ENCODE measurements at places on chromosomes 4 and X.

- no peak for DNase-seq
These were observed 49.7 kb downstream of the TMPRSS11F start for GRCh38 chr4:68079928-68080327.

- DNase-seq: no peak
These were observed 321.9 kb upstream of the PRPS2 start for GRCh38 chrX:12469296-12469695.

DNA sequence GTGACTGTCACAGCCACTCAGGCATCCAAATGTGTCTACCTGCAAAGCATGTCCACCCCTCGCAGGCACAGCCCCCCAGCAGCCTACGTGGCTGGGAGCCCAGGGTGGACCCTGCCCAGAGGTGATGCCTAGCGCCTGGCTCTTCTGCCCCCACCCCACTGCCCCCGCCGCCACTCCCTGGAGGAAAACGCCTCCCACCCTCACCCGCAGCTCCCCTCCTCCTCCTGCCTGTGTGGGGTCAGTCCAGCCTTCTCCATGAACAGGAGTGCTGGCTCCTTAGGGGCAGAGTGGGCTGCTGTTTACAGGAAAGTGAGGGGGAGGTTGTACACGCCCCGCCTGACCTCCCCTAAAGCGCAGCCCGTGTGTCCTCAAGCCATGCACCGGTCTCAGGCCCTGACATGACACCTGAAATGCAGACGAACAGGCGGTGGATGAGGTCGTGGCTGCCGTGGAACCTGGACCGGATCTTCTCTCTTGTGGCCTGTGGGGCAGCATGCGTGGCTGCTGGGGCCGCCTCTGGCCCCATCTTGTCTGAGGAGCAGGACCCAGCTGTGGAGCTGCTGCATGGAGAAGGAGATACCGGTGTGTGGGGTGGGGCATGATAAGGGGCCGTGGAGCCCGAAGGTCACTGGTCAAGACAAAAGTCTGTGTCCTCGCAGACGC, 11.9 kb upstream of the MXD4 start:
- no peak for DNase-seq

DNA sequence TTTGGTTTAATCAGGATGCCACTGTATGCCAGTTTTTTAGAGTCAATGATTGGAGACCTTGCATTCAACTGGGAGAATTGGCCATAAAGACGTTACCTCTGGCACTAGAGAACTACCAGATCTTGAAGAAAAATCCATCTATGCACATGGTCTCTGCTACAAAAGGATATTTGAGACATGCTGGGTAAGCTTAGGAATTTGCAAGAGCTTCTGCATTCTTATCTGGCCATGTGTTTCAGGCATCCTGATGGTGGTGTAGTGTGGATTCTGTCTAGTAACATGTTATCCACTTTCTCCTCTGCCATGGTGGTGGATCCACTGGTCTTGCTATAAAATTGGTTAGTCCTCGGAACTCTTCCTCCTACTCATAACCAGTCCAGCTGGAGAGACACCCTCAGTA, 185.3 kb upstream of the WDFY3 start:
- no peak for DNase-seq

GRCh38 chr4:120796271-120796670, 126.3 kb downstream of the PRDM5 start:
- no peak for DNase-seq

GRCh38 chr4:141216002-141216761, 4.5 kb upstream of the ZNF330 start:
- DNase-seq: no peak

Data from CD4-positive, alpha-beta T cell treated with Interleukin-10 for 1 hour (primary cell).